Kidney (tissue), 22 donors: ENCODE measurements at places on chromosomes 7 and 10.
A peak's percentile ranks its signal among the peaks of the same experiment; 100 is the strongest.

DNA sequence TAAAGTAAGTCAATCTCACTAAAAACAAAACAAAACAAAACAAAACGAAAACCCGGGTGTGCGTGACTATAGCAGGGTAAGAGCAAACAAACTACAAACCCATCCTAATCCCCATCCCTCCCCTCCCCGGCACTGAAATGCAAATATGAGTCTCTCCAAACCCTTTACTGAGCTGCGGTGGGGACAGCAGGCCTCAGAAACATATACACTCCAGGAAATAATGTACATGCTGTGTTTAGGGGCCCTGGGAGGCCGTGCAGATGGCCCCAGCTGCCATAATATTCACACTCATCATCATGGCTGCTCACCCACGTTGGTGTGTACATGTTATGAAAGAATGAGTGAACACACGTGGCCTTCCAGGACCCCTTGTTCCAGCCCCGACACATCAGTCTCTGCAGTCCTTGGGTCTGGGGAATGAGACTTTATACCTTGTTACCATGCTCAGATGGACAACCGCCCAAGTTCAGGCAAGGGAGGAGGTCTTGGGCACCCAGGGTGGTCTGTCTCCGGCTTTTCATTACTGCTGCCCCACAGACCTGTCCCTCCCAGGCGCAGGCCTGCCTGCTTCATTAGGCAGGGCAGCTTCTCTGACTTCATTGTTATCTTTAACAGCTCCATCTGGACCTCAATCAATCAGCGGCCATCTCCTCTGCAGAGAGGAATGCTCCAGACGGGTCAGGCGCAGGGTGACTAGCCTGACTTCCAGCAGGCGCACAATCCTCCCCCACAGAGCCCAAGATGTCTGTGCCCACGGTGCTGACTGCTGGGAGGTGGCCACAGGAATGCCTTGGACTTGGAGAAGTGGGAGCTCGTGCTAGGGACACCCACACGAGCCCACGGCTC is 20.6 kb downstream of the HSPA12A start:
- peak; percentile 93 for DNase-seq

DNA sequence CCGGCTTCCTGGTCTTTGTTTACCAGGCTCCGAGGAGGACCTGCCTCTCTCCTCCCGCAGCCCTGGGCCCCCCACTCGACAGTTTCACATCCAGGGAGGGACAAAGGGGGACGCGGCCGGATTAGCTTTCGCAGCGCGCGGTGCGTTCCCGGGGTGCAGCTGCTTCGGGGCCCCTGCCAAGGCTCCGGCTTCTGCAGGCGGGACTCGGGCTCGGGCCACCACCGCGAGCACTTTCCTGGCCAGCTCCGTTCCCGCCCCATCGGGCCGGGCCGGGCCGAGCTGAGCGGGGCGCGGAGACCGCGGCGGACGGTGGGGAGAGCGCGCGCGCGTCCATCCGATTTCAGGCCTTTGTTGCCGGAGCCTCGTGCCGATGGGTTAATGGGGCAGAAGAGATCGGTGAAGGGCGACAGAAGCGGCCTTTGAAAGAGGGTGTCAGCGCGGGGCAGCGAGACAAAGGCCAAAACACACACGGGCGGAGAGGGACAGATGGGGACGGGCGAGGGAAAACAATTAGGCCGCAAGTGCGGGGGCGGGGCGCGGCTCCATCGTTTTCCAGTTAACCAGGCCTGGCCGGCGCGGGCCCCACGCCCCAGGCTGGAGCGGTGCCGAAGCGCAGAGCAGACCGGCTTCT is 8.5 kb upstream of the UNCX start:
- DNase-seq: peak; percentile 81

DNA sequence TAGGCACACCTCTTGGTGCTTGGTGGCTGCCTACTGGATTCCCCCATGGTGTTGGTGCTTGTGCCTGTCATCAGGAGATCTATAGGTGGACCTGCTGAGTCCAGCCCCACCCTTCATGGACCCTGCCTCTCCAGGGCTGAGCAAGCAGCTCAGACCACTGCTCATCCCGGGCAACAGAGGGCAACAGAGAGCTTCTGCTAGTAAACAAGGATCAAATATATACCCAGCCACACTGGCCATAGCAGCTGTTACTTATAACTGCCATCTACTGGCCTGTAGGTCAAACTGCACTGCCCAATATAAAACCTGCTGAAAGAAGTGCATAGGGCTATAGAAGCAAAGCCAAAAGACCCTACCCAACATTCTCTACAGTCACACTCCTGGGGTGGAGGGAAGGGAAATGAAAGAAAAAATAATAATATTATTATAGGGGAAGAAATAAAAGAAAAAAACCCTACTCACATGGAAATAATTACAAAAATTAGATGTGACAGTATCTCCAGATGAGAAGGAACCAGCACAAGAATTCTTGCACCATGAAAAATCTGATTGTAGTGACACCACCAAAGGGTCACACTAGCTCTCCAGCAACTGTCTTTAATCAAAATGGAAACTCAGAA is 54.9 kb upstream of the ZNF800 start:
- no peak for DNase-seq

- no peak for DNase-seq
Measured at GRCh38 chr7:151644554-151644953, 124.9 kb upstream of the RHEB start.

DNA sequence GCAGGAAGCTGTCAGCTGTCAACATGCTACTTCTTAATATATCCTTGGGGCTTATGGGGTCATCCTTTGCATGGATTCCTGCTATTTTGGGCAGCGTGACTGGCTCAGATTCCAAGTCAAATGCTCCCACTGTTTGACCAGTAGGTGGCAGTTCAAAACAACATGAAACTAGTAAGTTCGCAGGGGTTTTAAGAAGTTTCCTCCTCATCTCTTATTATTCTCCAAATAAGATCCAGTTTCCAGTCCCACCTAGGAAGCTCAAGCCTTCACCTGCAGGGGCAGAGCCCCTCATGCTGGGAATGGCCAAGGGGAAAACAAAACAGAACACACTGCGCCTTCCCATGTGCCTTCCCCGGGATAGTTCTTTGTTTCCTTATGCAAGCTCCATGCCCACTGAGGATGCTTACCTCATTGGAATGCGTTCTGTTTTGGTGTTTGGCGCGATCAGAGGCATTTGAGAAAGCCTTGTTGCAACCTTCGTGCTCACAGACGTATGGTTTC is 259.8 kb downstream of the GLI3 start:
- no peak for DNase-seq

GRCh38 chr7:154388412-154388811 is 336.2 kb downstream of the DPP6 start:
- DNase-seq: no peak

DNA sequence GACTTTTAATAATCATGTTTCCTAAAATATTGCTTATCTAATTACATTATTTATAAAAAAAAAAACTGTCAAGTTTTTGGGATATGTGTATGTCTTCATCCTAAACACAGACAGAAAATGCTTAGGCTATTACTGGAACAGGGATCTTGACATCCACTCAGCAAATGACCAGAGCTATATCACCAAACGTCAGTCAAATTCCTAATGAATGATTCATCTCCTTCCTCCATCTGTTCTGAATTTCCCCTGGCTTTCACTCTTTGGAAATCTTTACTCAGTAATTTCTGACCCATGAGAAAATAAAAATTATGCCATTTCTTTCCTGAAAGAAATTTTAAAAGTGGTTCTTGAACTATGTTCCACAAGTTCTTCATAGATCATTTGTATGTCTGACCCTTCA is 552.4 kb upstream of the KCND2 start:
- DNase-seq: no peak

GRCh38 chr7:52726986-52727385 is 308.4 kb upstream of the POM121L12 start:
- no peak for DNase-seq

- DNase-seq: no peak
Measured at GRCh38 chr10:120735773-120736371, 115.3 kb upstream of the WDR11 start.

DNA sequence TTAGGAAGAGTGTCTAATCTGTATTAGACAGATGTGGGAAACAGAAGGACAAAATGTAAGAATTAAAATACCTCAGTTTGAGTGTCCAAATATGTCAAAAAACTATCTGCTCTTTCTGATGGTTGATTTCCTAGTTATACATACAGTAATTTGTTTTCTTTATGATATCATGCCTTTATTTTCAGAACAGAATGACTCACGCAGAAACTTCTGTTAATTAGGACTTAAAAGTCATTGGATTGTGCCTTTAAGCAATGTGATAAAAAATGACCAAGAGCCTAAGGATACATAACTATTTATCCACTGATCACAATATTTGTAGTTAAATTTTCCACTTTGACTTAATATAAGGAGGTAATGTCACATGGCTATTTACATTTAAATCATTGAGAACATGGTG is 206.7 kb upstream of the PTPRZ1 start:
- DNase-seq: no peak

DNA sequence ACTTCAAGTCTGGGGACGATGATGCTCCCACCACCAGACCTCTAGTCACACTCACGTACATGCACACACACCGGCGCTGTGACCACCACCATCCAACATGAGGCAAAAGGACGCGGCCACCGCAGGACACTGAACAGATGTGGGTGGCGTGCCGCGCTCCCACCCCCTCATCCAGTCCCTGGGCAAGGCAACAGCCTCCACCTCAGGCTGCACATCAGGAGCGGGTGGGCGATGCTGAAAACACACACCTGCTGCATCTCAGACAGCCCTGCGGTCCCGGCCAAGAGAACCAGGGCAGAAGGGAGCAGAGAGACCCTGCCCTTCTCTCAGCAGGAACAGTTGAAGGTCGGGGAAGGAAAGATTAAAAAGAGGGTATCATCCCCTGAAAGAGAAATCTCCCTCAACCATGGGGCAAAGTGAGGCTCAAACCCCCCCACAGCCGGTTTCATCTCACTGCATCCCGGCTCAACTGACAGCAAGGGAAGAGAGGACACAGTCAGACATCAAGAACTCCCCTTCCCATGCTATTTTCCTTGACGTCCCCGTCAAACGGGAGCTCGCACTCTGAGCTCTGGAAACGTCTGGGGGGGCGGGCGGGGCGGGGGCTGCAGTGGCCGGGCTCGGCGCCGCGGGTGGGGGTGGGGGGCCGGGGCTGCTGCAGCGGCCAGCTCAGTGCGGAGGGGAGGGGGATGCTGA is 1.1 kb downstream of the CAMK2G start:
- DNase-seq: no peak

DNA sequence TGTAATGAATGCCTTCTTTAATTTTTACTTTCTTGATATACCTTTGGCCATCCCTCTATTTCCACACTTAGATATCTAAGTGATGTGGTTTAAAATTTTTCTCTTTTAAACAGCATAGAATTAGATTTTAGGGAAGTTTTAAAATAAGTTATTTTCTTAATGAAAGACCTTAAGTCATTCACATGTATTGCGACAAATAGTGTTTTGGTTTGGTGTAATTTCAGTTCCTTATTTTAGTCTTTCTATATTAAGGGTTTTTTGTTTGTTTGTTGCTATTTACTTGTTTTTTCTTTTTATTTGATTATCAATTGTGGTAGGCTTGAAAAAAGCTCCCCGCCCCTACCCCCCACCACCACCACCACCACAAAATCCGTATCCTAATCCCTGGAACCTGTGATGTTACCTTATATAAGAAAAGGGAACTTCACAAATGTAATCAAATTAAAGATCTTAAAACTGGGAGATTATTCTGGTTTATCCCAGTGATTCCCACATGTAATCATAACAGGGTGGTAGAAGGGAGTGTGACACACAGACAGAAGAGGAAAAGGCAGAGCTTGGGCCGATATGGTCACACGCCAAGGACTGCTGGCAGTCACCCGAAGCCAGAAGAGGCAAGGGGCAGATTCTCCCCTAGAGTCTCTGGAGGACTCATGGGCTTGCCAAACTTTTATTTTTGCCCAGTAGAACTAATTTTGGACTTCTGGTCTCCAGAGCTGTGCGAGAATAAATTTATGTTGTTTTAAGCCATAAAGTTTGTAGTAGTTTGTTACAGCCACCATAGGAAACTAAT is 149.7 kb downstream of the NPSR1 start:
- no peak for DNase-seq

GRCh38 chr7:12588259-12588904 is 17.9 kb downstream of the SCIN start:
- no peak for DNase-seq

DNA sequence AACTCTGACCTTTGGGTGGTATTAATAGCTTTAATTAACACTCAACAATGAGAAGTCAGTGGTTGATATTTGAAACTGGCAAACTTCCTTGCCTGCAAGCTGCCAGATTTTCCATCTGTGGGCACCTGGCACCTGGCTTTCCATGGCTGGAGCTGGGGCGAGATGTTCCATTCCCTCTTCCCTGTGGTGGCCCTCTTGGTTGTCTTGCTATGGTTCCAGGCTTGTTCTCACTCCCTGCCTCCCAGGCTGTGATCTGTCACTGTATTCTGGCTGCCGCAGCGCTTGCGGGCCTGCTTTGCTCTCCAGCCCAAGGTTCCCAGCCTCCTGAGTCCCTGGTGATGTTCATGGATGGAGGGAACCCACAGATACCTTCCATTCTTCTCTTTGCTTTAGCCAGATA is 201.0 kb downstream of the FRMD4A start:
- DNase-seq: no peak

DNA sequence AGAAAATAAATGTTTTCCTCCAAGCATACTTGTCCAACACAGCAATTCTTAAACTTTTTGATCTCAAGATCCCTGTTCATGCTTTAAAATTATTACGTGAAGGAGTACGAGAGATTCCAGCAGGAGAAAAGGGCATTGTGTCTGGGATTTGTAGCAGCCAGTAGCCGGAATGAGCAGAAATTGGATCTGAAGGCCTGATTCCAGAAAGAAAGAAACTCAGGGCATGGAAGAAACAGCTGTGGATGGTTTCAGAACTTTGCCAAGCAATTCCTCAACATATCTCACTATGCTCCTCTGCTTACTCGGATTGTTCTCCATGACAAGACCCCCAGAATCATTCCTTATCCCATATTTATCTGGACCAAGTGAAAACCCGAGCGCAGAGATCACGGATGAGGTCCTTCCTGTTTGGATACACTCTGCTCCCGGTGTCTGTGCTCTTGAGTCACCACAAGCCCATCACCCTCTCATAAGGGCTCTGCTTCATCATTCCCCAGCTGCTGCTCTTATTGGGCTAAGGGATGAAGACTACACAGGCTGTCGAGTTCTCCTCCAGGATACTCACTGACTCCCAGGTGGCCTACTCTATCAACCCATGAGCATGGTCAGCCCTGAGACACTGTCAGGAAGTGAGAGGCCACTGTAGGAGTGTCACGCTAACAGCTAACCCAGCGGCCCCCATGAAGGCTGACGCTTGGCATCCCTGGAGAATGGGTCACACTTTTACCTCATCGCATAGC is 121.0 kb upstream of the LANCL2 start:
- no peak for DNase-seq

DNA sequence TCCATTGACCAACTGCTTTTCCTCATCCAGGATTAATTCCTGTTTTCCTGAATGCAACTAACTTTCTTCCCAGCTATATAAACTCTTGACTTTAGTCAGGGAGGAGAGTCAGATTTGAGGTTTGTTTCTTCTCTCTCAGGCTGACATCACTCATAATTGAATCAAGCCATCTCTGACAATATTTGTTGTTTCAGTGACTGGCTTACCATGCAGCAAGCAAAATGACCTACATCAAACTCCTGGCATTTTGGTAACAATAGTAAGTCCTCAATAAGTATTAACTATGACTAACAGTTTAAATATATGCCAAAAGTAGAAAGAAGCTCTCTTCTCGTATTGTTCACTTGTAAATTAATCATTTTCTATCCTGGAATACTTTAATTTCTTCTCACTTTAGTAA is 625.7 kb upstream of the KCND2 start:
- no peak for DNase-seq
